ENCODE measurements at places on chromosomes 3 and 15. TPM values are rescaled to one million over a fixed set of nuclear protein-coding genes. Genes with fewer than 3 reads are reported as not detected.
A peak's percentile ranks its signal among the peaks of the same experiment; 100 is the strongest.

NRG4 gene
- polyA plus RNA-seq, result not detected

DNA sequence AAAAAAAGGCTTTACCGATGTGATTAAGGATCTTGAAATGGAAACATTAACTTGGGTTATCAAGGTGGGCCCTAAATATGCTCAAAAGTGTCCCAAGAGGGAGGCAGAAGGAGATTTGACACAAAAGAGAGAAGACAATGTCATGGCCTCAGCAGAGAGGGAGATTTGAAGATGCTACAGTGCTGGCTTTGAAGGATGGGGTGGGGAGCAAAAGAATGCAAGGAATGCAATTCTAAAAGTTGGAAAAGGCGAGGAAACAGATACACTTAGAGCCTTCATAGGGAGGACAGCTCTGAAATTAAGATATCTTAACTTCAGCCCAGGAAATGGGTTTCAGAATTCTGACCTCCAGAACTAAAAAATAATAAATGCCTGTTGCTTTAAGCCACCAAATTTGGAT, 314.5 kb upstream of the CCDC54 start:
- DNase-seq, result no peak

GRCh38 chr3:14252321-14253021, 73.9 kb downstream of the LSM3 start:
- peak; percentile 14 for DNase-seq

GRCh38 chr3:113271189-113271588, 59.8 kb downstream of the BOC start:
- DNase-seq, result no peak

FAM3D gene
- not detected for polyA plus RNA-seq

CCDC9B gene
- 30.9 TPM for polyA plus RNA-seq

DNA sequence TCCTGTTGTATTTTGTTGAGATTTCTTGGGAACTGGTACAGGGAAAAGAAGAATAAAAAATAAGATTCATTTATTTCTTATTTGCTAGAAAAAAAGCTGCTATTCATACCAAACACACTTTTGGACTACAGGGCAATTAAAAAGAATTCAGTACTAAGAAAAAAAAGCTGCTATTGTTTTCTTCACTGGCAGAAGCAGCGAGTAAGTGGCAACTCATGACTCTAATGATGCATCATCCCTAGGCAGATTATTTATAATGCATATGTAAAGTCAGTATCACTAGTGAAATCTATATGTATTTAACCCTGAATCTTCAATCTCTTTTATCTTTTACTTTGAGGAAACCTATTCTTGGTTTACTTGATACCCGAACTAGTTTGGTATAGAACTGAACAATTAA, 15.2 kb downstream of the PFN2 start:
- DNase-seq, result no peak

DCP1A gene
- 13.2 TPM for polyA plus RNA-seq

DNA sequence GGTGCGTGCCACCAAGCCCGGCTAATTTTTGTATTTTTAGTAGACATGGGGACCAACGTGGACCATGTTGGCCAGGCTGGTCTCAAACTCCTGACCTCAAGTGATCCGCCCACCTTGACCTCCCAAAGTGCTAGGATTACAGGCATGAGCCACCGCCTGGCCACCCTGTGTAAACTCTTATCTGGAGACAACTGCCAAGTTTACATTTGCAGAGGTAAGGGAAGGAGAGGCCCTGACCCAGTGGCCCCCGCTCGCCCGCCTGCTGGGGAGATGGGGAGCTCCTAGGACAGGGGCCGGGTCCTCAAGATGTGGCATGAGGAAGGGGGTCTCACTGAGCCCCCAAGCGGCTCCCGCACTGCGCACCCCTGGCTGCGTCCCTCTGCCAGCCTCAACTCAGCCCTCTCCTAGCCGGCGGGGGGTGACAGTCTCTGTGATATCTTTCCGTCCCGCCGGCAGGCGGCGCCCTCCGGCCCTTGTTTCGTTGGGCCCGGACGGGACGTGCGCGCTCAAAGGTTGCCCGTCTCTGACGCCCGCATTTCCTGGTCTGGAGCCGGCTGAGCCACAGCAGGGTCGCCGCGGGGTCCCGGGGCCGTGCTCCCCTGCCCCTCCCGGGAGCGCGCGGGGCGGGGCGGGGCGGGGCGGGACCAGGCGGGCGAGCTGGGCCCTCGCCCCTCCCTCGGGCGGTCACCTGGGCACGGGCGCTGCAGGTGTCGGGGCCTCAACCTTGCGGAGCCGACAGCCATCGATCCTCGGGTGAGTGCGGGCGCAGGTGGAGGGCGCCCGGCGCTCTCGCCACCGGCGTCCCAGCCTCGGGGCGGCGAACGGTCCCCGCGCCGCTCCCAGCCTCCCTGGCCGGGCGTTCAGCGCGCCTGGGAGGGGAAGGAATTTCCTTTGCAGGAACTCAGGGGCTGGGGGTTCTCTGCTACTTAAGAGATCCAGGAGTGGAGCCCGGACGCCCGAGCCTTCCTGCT, at the start of gene GPR160:
Gene GPR160 (plus strand): TSS at position 533 of the 971 bp plus-strand sequence. CDS start 45,978 bp downstream, outside the sequence.
- DNase-seq, result peak; percentile 15

MOBP gene
- polyA plus RNA-seq, result not detected

CCRL2 gene
- polyA plus RNA-seq, result 0.16 TPM

TNFSF10 gene
- 0.79 TPM for polyA plus RNA-seq

TGM4 gene
- 0.10 TPM for polyA plus RNA-seq

GUCA1C gene
- not detected for polyA plus RNA-seq

GRCh38 chr3:15313461-15313860, 18.9 kb downstream of the SH3BP5 start:
- no peak for DNase-seq

DNA sequence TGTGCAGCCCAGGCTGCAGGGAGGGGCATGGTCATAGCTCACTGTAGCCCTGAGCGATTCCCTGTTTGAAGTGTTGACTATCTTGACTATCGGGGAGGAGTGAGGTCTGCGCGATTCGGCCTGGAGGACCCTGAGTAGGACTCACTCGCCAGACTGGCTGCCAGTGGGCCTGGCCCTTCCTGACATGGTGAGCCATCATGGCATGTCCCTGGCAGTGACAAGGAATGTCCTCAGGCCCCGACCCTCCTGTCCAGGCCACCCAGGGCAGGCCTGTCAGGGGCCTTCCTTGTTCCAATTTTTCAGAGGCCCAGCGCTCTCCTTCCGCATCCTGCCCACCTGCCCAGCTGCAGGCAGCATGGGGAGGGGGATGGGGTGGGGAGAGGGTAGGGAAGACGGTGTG, 5.2 kb upstream of the OCA2 start:
- DNase-seq, result no peak

GRCh38 chr15:85312929-85313331, 67.5 kb upstream of the AKAP13 start:
- DNase-seq, result peak; percentile 53

SERINC4 gene
- not detected for polyA plus RNA-seq

GRCh38 chr3:71489315-71489761, 94.2 kb downstream of the FOXP1 start:
- no peak for DNase-seq

DNA sequence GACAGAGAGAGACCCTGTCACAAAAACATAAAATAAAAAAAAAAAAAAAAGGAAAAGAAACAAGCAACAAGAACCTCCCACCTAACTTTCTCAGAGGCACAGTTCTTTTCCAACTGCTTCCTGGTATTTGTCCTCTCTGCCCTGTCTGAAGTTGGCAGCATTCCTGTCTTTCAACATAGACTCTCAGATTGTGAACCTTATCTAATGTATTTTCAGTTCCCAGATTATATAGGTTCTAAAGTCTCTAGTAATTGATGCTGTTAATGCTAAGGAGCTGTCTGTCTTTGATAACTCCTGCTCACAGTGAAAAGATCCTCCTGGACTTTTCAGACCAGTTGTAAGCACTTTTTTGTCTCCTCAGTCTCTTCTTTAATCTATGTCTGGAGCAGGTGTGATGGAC, 199.5 kb upstream of the P2RY1 start:
- no peak for DNase-seq

DNA sequence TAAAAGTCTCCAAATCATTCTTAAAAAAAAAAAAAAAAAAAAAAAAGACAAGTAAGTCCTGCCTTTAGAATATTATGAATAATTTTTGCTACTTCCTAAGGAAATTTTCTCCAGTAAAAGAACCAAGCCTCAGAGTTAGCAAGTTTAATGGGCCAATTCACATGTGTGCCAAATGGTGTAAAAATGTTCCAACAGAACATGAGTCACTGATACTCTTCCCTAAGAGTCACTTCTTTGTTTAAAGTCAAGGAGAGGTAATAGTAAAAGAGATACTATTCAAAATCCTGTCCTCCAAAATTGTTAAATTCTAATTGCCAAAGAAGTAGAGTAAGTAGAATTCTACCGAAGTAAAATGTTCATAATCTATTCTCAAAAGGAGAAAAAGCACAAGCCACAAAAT, 17.7 kb upstream of the CPA3 start:
- peak; percentile 7 for DNase-seq

DNA sequence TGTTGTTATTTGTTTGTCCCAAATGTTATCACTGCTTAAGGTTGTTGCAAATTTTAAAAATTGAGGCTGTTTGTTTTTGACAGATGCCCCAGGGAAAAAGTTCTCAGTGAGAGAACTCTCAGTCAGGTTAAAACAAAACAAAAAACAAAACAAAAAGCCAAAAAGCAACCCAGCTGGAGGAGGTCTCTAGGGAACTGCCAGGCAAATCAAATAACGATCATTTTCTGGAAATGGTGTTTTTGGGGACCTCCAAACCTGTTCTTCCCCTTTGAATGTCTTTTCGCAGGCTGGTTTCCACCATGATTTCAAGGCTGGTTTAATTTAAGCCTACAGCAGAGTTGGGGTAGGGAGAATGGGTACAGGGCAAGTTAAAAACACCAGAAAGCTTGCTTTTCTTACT, 27.2 kb downstream of the SPINK8 start:
- DNase-seq, result no peak

GRCh38 chr3:55631766-55632331, 144.7 kb upstream of the WNT5A start:
- DNase-seq, result no peak

IMPG2 gene
- 0.06 TPM for polyA plus RNA-seq

GRCh38 chr3:85171976-85172375, 213.2 kb downstream of the CADM2 start:
- DNase-seq, result no peak

DNA sequence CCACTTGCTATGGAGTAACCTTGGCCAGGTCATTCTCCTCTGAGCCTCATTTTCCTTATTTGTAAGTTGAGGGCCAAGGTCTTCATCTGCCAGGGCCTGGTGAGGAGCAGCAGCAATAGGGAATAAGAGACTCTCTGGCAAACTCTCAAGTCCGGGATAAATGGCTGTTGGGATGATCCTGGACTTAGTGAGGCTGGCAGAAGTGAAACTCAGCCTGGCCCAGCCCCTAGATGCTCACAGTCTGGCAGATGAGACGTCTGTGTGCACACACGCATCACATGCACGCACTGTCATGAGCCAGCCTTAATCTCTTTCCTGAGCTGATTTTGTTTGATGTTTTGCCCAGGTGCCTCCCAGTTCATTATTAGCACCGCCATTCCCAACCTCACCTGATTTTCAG, 26.8 kb downstream of the SLC6A6 start:
- peak; percentile 43 for DNase-seq

GRCh38 chr15:50024281-50024680, 94.8 kb downstream of the ATP8B4 start:
- peak; percentile 41 for DNase-seq

GRCh38 chr3:31213869-31214486, 318.7 kb upstream of the STT3B start:
- no peak for DNase-seq

GATA2 gene
- 15.0 TPM for polyA plus RNA-seq

VWA5B2 gene
- not detected for polyA plus RNA-seq

GRCh38 chr3:46935168-46935858, 41.2 kb downstream of the CCDC12 start:
- DNase-seq, result peak; percentile 96

DNA sequence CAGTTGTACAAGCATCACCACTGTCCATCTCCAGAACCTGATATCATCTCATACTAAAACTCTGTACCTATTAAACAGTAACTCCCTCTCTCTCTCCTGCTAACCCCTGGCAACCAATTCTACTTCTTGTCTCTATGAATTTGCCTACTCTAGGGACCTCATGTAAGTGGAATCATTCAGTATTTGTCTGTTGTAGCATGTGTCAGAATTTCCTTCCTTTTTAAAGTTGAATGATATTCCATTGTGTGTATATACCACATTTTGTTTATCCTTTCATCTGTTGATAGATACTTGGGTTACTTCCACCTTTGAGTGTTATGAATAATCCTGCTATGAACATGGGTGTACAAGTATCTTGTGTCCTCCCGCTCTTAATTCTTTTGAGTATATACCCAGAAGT, 16.6 kb downstream of the ZNF592 start:
- DNase-seq, result no peak

SLC6A11 gene
- polyA plus RNA-seq, result not detected

DNA sequence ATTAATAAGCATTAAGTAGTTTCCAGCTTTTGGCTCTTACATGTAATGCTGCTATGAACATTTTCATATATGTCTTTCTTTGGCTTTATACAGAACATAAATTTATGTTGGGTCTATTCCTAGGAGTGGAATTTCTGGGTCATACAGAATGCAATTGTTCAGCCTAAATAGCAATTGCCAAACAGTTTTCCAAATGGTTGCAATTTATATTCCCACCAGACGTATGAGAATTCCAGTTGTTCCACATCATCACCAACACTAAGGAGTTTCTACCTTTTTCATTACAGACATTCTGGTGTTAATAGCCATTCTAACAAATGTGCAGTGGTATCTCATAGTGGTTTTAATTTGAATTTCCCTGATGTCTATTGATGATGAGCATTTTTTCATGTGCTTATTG, 160.1 kb upstream of the TMC3 start:
- DNase-seq, result no peak

DNA sequence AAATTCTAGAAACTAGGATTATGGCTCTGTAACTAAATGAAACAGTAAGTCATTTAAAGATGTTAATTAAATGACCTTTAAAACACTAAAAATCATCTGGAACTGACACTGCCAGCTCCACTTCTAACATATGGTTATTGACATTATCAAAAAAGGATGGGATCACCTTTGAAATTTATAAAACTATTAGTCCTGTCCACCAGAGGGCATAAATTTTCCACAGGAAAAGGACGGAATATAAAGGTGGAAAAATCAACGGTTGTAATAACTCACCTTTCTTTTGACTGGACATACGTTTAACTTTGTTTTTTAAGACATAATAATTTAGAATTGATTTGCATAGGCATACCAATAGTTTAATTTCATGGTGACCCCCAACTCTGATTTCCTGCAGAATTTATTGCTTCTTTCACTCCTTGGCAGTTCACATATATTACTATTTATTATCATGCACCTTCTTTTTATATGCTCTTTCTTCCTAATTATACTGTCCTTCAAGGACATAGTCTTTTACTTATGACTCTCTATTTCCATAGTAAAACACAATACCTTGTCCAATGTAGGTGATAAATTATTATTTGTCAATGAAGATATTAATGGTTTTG, 345.7 kb downstream of the CADM2 start:
- no peak for DNase-seq

- no peak for DNase-seq
Measured at GRCh38 chr3:160929595-160929994, 173.6 kb downstream of the PPM1L start.

CPOX gene
- 19.4 TPM for polyA plus RNA-seq

SLC12A1 gene
- not detected for polyA plus RNA-seq

Data from IMR-90 (cell line).